AG08396 (cell line): ENCODE measurements at places on chromosomes 6 and 20.

GRCh38 chr6:42404484-42404883 is 47.2 kb downstream of the TRERF1 start:
- no peak for DNase-seq

- no peak for DNase-seq
These were observed 37.5 kb upstream of the ENPP5 start for GRCh38 chr6:46208303-46208702.

- DNase-seq, result no peak
These were observed 32.3 kb upstream of the RNF24 start for GRCh38 chr20:4047614-4048013.

- DNase-seq, result peak; percentile 21
These were observed 47.1 kb downstream of the DST start for GRCh38 chr6:56595490-56596122.

- DNase-seq, result no peak
These were observed 113.7 kb upstream of the DTNBP1 start for GRCh38 chr6:15776458-15776980.

GRCh38 chr20:17995967-17996819 is 27.4 kb downstream of the MGME1 start:
- DNase-seq, result peak; percentile 71

- DNase-seq, result no peak
These were observed 519.5 kb downstream of the PHF3 start for GRCh38 chr6:64155063-64155462.

- no peak for DNase-seq
These were observed 24.4 kb upstream of the AFDN start for GRCh38 chr6:167802339-167802738.

DNA sequence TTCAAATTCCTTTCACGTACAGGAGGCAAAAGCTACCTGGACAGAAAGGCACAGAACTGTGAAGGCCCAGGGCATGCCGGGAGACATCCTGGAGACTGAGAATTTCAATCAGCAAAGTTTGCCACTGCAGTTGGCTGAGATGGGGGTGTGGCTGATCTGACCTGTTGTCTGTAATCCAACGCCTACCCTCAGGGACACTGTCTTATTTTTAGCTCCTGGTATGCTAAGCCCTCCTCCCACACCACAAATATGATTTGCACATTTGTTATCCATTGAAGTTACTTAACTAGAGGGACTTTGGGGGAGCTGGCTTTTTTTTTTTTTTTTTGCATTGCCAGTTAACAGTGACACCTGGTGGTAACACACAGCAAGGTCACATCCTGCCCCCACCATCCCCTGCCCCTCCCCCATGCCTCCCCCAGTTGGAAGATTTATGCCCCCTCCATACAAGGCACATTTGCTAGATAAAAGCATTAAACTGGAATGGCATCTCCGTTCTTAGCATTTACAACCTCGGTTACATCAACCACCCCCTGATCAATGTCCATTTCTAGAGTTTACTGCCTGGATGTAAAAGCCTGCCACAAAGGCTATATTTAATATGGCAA is 40.4 kb downstream of the TTI1 start:
- peak; percentile 73 for DNase-seq

DNA sequence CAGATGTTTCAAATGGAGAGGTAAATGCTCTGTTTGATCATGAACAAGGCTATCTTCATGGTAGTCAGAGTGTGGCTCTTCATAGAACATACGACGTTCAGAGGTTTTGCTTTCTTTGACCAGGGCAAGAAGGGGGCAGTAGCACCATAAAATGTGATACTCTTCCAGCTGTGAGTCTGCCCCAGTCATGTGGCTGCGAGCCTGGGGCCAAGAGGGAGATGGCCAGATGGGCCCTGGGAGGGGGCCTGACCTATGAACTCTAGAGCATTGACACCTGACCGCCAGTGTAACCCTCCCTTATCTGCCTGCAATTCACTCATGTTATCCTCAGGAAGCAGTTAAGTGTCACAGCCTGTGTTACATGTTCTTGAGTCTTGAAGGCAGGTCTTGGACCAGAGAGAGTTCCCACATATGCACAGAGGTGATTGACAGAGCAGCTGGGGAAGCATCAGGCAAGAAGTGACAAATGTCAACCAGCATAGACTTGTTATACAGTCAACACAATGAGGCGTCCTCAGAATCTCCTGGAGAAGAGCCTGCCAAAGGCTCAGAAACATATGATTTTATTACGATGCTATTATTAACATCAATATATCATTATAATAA is 55.0 kb downstream of the SCML4 start:
- no peak for DNase-seq

DNA sequence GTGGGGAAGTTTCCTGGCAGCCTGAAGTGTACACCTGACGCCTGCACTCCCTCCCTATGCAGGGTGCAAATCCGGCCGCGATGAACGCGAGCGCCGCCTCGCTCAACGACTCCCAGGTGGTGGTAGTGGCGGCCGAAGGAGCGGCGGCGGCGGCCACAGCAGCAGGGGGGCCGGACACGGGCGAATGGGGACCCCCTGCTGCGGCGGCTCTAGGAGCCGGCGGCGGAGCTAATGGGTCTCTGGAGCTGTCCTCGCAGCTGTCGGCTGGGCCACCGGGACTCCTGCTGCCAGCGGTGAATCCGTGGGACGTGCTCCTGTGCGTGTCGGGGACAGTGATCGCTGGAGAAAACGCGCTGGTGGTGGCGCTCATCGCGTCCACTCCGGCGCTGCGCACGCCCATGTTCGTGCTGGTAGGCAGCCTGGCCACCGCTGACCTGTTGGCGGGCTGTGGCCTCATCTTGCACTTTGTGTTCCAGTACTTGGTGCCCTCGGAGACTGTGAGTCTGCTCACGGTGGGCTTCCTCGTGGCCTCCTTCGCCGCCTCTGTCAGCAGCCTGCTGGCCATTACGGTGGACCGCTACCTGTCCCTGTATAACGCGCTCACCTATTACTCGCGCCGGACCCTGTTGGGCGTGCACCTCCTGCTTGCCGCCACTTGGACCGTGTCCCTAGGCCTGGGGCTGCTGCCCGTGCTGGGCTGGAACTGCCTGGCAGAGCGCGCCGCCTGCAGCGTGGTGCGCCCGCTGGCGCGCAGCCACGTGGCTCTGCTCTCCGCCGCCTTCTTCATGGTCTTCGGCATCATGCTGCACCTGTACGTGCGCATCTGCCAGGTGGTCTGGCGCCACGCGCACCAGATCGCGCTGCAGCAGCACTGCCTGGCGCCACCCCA is 1.2 kb downstream of the GPR6 start:
- DNase-seq, result no peak

DNA sequence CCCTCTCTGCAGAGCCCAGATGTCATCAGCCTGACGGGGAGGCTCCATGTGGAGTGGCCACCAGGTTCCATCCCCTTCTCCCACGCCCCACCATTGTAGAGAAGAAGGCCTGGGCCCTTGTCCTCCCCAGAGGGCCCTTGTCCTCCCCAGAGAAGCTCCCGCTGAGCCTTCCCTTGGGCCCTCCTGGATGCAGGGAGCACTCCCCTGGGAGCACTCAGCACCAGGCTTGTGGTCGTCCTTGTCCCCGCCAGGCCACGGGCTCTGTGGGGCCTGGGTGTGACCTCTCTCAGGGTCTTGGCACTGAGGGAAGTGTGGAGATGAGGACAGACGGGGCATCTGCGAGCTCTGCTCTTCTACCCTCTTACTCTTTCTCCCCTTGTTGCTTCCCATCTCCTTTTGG is 83.4 kb upstream of the NNAT start:
- DNase-seq, result no peak

GRCh38 chr6:11153447-11153846 is 41.9 kb upstream of the ERVFRD-1 start:
- no peak for DNase-seq

GRCh38 chr20:2709205-2709981 is 16.8 kb downstream of the EBF4 start:
- DNase-seq, result no peak

DNA sequence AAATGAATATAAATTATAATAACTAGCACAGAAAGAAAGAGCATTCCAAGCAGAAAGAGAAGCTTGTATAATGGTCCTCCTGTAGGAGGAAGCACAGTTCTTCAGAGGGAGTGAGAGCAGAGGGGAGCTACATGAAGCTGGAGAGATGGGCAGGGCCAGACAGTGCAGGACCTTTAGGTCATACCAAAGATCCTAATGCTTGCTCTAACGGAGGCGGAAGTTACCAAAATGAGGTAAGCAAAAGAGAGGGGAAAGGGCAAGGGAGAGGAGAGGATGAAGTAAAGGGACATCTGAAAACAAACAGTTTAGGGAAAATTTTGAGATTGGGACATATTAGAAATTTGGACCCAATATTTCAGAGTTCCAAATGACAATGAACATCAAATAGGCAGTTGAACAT is 50.2 kb downstream of the HBS1L start:
- no peak for DNase-seq

GRCh38 chr6:119395192-119395591 is 45.6 kb upstream of the MAN1A1 start:
- no peak for DNase-seq

GRCh38 chr6:130453230-130453629 is 87.4 kb downstream of the TMEM200A start:
- no peak for DNase-seq

DNA sequence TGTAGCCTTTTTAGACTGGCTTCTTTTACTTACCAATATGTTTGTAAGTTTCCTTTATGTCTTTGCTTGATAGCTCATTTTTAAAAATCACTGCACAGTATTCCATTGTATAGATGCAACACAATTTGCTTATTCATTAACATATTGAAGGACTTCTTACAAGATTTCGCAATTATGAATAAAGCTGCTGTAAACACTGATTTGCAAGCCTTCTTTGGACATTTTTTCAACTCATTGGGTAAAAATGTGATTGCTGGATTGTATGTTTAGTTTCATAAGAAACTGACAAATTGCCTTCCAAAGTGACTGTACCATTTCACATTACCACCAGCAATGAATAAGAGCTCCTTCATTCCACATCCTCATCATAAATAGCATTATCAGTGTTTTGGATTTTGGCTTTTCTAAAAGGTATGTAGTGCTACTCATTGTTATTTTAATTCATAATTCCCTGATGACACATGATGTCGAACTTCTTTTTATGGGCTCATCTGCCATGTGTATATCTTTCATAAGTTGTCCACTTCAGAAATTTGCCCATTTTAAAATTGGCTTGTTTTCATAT is 80.7 kb downstream of the TFAP2B start:
- DNase-seq, result no peak

GRCh38 chr6:146581968-146582367 is 16.8 kb upstream of the ADGB start:
- no peak for DNase-seq

DNA sequence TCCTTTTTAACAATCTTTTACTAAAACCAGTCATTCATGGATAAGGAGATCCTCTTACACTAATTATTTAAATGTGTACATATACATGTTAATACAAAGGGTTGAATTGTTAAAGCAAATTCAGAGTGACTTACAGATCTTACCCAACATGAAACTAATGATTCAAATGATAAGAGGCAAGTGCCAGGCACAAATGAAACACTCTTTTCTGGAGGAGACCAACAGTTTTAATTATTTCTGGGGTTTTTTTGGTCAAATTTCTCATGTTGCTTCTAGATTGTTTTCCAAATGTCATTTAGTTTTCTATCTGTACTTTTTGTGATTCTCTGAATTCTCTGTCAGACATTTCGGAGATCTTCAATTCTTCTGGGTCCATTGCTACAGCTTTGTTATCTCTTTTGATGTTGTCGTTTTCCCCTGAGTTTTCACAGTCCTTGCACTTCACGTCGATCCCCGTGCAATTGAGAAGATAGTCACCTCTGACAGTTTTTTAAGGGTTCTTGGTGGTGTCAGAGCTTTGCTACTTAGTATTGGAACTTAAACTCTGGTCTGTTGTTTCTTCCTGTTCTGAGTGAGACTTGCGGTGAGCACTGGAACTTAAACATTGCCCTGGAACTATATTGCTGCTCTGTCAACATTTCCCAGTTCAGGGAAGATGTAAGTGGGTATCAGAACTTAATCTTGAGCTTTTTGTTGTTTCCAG is 23.2 kb downstream of the MAS1 start:
- DNase-seq, result no peak

GRCh38 chr20:44646023-44646640 is 5.4 kb downstream of the ADA start:
- no peak for DNase-seq

DNA sequence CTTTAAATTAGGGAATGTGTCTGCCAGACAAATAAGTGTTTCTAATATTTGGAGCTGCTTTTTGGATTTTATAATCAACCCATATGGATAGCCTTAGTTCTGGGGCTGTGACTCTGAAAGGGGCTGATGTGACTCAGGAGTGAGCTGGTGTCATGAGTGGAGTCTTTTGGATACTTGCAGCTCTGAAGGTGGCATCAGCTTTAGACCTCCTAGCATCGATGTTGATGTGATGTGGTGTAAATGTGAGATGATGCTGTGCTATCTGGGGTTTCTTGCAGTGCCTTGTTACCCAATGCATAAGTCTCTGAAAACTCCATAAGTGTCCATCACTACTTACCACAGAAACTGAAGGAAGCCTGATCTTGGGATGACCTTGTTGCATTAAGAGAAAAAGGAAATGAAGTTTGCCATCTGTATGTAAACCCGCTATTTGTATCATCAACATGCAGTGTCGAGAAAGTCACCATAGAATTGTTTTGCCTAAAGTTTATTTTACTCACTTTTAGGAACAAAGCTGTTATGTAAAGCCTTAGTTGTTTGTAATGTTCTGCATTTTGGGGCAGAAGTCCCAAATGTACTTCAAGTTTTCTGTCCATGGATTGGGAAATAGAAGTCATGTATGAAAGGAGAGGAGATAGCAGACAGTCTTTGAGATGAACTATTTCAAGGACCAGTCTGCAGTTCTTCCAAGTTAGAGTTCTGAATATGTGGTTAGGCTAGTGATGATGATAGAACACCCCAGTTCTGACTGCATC is 8.0 kb downstream of the FOXO3 start:
- DNase-seq, result no peak

DNA sequence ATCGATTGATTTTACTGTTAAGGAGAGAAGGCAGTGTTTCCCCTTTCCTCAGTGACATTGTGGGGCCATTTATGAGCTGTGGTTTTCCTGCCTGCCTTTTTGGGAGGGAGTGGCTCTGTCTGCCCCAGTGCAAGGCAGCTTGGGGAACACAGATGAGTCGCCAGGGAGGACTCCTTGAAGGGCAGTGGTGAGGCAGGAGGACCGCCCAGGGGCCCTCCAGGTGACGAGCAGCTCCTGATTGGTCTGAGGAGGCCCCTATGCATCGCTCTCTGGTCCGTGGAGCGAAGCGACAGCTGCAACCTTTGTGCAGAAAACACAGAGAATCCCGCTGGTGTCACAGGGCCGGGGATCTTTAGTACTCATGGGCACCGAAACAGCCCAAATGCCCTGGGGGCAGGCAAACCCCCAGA is 100.3 kb downstream of the TMEM242 start:
- no peak for DNase-seq

GRCh38 chr20:5442101-5442500 is 125.3 kb upstream of the PROKR2 start:
- no peak for DNase-seq
